LNCaP clone FGC (cell line): ENCODE measurements at places on chromosomes 7 and 10.

- DNase-seq: no peak
Measured at GRCh38 chr10:89307269-89307577, 5.4 kb downstream of the IFIT2 start.

DNA sequence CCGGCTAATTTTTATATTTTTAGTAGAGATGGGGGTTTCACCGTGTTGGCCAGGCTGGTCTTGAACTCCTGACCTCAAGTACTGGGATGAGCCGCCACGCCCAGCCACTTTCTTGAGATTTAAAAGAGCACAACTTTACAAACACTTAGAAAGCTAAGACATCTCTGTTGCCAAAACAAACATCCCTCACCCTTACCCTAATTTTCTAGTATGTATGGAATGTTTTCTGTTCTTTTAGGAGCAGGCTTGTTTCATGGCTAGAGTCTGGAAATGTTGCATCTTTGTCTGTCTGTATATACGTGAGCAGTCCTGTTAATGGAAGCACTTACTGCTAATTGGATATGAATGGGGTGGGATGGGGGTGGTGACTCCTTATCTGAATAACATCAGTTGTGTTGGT is 2.9 kb downstream of the OLAH start:
- DNase-seq: no peak

GRCh38 chr7:55360486-55360885 is 4.7 kb upstream of the LANCL2 start:
- no peak for DNase-seq

- no peak for DNase-seq
Measured at GRCh38 chr7:157839226-157839625, 502.4 kb downstream of the DNAJB6 start.

DNA sequence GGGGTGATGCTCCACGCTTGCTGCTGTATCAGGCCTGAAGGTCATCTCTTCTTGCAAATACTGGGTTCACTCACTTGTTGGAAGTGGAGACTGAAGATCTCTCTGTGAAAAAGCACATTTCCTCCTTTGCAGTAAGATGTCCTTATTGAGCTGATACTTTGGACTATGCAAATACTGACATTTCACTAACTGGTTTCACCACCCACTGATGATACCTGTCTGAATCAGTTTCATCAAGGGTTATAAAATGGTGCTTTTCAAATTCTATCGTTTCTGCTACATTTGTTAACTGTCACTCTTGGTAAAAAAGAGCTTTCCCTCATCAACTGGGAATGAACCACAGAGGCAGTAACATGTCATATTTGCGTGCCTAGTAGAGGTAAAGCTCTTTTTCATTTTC is 35.5 kb downstream of the RAB19 start:
- DNase-seq: no peak

DNA sequence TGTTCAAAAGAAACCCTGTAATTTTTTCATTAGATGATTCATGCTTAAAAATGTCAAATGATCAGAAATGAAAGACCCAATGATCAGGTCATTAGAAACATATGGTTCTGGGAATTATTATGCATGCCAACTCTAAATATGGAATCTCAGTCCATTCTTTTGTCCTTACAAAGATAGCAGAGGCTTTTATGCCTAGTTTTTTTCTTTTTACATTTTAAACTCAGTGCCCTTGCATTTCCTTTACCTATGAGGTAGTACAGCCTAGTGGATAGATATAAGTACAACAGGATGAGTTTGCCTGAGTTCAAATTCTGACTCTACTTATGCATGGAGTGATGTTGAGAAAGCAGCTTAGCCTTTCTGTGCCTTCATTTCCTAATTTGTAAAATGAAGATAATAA is 392.9 kb downstream of the SUGCT start:
- no peak for DNase-seq
